Stimulated activated naive B cell treated with anti-CD40 and anti-IgM and Interleukin-4, amounts not matched to agents 10 μg/mL and 1 μg/mL and 100 μg/mL, for 72 hours (primary cell): ENCODE measurements at places on chromosomes 1 and 21.

GRCh38 chr1:95974586-95974985, 740.6 kb downstream of the RWDD3 start:
- DNase-seq, result no peak

DNA sequence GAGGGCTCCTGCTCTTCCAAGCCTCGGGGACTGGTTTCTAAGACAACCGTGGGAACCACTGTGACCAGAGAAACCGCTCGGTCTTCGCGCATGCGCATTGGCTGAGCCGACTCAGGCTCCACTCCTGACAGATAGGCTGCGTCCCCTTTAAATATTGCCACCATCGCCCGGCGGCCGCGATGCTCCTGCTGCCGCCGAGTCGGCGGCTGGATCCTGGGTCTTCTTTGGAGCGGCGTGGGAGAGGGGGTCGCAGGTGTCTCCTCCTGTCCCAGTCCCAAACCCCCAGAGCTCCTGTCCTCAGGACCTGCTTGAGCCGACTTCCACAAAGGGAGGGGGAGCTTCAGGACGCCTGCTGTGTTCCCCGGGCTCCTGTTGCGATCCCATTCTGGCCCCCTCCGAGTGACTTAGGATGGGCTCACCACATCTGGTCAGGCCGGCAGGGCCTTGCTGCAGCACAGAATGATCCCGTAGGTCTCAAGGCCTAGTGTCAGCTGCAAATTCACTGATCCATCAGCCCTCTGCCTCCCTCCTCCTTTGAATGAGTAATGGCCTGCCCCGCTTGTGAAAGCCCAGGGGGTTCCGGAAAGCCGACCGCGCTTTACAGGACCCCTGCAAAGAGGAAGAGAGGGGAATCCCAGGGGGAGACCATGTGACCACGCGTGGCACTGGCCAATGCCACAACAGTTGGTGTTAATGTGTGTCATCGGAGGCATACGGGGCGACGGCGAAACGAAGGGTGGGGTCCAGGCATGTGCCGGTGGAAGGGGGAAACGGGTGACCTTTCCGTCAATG, 683.2 kb upstream of the TPTE start:
- no peak for DNase-seq

- DNase-seq, result no peak
These were observed 31.3 kb downstream of the ERRFI1 start for GRCh38 chr1:7994827-7995226.

DNA sequence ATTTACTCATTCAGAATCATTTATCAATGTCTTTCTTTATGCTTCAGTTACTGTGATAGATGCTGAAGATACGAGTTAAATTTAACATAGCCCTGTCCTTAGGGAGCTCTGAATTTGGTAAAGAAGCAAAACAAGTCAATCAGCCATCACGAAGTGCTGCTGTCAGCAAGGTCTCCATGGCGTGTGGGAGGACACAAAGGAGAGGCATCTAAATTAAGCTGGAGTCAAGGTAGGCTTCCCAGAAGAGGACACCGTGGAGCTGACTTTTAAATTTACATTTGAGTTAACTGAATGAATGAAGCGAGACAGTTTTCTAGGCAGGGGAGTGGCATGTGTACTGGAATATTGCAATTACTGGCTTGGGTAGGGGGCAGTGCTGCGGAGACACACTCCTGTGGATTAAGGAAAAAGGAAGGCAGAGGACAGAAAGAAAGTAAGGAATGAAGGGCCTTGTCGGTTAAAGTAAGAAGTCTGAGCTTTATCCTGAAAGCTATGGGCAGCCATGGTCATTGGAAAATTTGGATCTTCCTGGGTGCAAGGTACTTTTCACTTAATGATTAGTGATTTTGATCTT, 41.3 kb upstream of the C1orf87 start:
- DNase-seq, result no peak

- DNase-seq, result no peak
These were observed 15.3 kb upstream of the PLA2G4A start for GRCh38 chr1:186813420-186813819.
